ENCODE measurements at places on chromosomes 3 and 15.

- no peak for DNase-seq
Measured at GRCh38 chr3:194620196-194620595, 13.0 kb downstream of the TMEM44 start.

GRCh38 chr15:91826443-91826842, 27.1 kb upstream of the SLCO3A1 start:
- no peak for DNase-seq

DNA sequence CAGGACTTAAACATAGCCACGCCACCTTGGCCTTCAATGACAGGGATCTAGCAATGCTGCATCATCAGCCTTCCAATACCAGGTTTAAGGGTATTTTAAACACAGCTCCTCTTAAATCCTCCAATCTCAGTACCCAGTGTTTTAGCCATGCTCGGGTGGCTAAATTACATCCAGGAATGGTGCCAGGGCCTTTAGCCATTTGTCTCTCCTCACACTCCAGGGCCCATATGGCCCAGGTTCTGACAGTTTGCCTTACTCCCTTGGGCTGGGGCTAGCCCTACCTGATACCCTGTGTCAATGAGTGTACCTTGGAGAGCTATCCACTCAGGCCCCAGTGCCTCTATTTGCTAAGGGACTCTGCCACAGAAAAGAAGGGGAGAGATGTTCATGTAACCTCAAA, 29.4 kb downstream of the ZNF589 start:
- DNase-seq = no peak

DNA sequence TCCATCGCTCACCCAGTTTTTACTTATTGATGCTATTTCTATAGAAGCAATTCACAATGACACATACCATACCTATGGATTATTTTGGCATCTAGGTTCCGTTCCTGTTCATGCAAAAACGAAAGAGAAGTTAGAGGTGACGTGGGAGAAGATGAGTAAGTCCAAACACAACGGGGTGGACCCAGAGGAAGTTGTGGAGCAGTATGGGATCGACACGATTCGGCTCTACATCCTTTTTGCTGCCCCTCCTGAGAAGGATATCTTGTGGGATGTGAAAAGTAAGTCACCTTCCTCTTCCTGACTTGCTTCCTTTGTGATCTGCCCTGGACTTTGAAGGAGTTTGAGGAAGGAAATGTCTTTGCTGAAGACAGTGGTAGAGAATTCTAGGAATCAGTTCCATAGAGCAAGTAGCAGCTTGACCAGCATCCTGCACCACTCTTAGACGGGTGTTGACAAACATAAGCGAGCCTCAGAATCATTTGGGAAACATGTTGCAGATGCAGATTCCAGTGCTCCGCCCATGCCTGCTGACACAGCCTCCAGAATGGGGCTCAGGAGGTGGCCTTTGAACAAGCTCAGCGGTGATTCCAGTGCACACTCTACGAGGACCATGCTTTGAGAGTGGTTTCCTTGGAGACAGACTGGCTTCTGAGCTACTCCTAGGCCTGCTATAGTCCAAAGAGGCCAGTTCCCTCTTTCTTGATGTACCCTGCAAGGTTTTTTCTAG, 78.4 kb upstream of the LIMD1 start:
- no peak for DNase-seq

- DNase-seq = no peak
Measured at GRCh38 chr3:136925425-136926190, 32.2 kb upstream of the IL20RB start.

GRCh38 chr3:36707623-36708409, 56.5 kb downstream of the DCLK3 start:
- no peak for DNase-seq

DNA sequence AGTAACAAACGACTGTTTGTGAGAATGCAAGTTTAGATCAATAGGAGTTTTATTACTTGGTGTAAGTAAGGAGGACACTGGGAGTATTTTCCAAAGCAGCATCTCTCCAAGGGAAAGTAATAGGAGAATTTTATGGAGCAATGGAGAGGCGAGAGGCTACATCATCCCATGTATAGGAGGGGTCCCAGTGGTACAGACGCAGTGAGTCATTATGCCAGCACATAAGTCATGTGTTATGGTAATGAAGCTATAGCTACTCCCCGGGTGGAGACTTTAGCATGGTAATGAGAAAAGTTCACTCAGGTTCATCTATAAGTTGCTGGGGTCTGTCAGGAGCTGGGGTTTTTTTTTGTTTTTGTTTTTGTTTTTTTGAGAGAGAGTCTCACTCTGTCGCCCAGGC, 29.5 kb upstream of the ZNF445 start:
- DNase-seq = no peak

- no peak for DNase-seq
Measured at GRCh38 chr3:34929036-34929435, 710.3 kb upstream of the ARPP21 start.

- no peak for DNase-seq
Measured at GRCh38 chr3:141148169-141148568, 83.5 kb upstream of the PXYLP1 start.

DNA sequence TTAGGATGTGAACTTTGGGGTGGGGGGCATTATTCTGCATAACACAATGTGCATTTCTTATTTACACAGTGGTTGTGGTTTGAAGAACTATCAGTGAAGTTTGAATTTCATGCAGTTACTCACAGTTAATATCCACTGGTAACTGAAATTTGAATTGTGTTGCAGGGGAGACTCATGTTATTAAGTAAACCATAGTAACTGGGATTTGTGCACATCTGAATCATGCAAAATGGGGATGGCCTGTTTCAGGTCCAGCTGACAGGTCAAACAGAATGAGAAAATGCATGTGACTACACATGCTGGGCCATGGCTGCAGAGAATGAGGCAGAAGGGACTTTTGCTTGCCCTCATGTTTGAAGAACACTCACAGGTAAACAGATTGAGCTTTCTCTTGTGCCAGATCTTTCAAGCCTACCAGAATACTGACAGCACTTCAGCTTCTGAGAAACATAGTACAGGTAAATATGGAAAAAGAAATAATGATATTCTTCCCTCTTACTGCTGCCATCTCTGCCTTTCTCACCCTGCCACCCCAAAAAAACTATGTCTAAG, 115.0 kb downstream of the POLQ start:
- DNase-seq = no peak

- DNase-seq = no peak
Measured at GRCh38 chr3:135416182-135416581, 549.3 kb upstream of the PPP2R3A start.

GRCh38 chr3:187014417-187014864, 84.1 kb downstream of the ST6GAL1 start:
- DNase-seq = no peak

GRCh38 chr15:67082007-67082536, 16.7 kb downstream of the SMAD3 start:
- no peak for DNase-seq

- DNase-seq = no peak
Measured at GRCh38 chr3:21062831-21063294, 688.1 kb downstream of the ZNF385D start.

- no peak for DNase-seq
Measured at GRCh38 chr3:38108649-38109579, 28.0 kb downstream of the ACAA1 start.

DNA sequence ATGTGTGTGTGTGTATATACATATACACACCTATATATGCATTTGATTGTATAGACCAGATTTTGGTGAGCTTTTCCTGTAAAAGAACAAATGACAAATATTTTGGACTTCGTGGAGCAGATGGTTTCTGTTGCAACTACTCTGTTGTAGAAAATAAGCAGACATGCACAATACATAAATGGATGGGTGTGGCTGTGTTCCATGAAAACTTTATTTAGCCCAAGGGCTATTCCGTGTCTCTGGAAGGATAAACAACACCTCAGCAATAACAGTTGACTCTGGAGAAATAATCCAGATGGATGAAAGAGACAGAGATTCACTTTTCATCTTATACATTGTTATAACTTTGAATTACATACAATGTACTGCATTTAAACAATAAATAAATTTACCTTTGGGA, 441.4 kb downstream of the CNTN3 start:
- DNase-seq = no peak

- no peak for DNase-seq
Measured at GRCh38 chr15:44492040-44492439, 44.9 kb upstream of the EIF3J start.

DNA sequence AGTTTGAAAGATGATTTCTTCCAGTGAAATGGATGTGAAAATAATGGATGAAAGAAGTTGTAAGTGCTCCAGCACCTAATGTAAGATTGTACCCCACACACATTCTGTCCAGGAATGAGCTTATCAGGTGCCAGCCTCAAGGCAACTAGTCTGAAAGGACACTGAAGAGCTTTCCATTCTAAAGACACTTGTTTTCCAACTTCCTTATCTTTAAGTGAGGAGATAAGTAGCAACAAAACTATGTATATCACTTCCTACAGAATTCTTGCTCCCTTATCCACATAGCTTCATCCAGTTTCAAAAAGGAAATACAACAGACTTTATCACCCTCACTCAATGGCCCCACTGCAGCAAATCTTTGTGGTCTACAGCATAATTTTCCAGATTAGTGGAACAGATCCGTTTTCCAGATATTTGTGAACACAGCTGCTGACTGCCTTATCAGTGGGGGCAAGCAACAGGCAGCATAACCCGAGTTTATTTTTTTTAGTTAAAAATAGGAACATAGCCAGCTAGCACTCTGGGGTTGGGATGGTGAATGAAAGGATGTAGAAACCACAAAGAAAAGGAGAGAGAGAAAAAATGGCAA, 60.6 kb downstream of the CD200R1L start:
- no peak for DNase-seq

- DNase-seq = no peak
Measured at GRCh38 chr3:162014284-162014683, 517.7 kb downstream of the OTOL1 start.

DNA sequence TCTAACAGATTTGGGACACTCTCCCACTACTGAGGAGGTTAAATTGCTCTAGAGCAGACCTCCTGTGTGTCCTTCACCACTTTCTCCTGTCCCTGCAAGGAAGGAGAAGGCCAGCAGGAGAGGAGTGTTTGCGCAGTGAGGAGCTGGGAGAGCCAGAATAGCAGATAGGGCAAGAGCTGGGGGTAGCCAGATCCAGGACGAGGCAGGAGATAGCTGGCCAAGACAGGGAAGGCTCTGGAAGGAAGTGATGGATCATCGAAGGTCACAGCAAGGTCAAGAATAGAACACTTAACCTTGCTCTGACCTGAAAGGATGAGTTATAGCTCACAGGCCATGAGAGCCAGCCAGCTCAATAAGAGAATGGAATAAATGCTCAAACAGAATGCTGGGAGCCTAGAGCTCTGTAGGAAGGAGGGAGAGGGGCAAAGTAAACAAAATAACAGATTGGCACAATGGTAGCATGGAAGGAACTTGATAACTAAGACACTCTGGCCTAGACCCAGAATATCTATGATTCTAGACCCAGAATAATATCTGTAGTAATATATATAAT, 37.5 kb upstream of the FSIP1 start:
- DNase-seq = no peak

DNA sequence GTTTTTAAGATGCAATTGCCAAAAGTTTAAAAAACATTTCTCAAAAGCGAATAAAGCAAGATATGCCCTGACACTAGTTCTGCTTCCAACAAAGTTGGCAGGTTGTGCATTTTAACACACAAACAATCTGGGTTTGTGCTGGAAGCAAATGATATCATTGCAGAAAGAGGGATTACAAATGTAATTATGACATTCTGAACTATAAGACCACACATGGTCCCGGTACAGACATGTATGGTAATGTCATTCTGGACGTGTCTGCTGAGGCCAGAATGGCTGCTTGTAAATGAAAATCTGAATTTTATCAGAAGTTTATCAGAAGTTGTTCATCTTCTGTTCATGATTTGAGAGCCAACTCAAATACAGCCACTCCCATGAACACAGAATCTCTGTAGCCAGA, 10.7 kb downstream of the TMC3 start:
- DNase-seq = no peak

Measured in NCI-H1436 treated with DMSO at 0.1 percent for 48 hours (cell line).